ENCODE measurements at places on chromosomes 2 and 18.
A peak's percentile ranks its signal among the peaks of the same experiment; 100 is the strongest.

GRCh38 chr2:105328281-105329196, 996 bp downstream of the TGFBRAP1 start:
- peak; percentile 56 for DNase-seq

DNA sequence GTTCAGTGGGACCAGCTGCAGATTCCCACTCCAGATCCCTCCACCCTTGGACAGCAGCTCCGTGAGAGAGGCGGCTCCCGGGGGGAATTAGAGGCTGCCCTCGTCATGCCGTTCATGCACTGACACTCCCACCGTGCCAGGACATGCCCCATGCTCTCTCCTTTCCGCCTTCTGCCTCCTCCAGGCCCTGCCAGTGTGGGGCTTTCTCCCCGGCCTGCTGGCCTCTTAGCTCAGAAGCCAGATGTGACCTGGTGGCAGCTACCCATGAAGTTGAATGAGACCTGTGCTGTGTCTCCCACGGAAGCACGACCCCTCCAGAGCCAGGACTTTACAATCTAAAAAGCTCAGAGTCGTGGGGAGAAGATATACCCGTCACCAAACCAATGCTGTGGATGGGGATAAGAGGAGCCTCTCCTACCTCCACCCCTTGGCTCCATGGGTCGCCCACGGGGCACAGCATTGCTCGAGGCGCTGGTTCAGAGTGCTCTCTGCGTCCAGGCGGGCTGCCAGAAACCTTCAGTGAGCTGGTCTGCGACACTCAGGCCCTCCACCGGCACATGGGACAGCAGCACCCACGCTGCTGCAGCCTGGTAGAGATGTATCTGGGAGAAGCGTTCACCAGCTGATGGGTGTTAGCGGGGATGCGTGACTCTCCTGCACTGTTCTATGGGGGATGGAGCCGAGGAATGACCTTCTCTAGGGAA, 111.0 kb upstream of the GPC1 start:
- DNase-seq: no peak

- no peak for DNase-seq
Measured at GRCh38 chr2:45303417-45304202, 294.4 kb upstream of the SIX2 start.

GRCh38 chr2:98778151-98778550, 47.2 kb upstream of the MGAT4A start:
- no peak for DNase-seq

- no peak for DNase-seq
Measured at GRCh38 chr2:15732341-15733077, 140.8 kb downstream of the DDX1 start.

GRCh38 chr2:105896765-105897163, 152.1 kb downstream of the NCK2 start:
- DNase-seq: no peak

- DNase-seq: no peak
Measured at GRCh38 chr2:15634846-15635490, 43.3 kb downstream of the DDX1 start.

DNA sequence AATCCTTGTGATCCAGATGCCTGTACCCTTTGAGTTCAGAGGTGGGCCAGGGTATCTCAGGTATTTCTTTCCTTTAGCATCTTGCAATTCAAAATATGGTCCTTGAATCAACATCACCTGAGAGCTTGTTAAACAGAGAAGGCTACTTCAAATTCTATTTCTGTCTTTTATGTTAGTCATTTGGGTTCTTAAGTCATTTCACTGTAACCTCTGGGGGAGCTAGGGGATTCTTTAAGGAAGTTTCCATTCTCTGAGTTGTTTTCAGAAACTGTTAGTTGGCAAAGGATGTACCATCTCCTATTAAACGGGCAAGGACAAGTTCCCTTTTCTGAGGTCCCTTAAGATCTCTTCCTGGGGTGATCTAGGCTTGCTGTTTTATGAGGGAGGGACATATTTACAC, 16.6 kb downstream of the CFLAR start:
- no peak for DNase-seq

DNA sequence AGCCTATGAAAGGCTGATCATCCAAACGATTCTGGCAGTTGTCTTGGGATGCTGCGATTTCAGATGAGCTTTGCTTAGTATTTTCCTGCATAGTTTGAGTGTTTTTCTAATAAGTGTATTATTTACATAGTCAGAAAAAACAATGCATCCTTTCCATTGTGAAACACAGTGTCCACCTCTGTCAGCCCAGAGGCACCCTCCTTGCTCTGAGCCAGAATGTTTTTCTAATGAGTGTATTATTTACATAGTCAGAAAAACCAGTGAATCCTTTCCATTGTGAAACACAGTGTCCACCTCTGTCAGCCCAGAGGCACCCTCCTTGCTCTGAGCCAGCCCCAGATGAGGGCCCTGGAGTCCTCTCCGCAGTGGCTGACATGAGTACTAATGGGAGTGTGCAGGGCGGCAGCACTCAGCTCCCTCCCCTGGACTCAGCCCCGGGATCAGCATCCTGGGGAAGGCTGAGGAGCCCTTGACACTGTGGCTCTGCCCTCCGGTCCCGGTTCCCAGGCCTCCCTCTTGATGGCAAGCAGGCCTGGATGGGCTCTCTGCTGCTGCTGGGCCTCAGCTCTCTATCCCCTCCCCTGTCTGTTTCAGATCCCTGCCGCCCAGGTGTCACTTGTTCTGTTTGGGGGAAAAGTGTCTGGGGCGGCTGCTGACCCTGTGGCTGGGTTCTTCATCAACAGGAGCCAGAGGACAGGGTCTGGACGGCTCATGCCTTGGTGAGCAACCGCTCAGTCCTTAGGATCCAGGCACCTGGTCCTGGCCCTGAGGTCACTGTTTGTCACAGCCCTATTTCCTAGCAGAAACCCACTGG, 5.9 kb downstream of the MFSD2B start:
- DNase-seq: no peak

GRCh38 chr18:8300751-8301410, 308.4 kb upstream of the RAB12 start:
- DNase-seq: no peak

DNA sequence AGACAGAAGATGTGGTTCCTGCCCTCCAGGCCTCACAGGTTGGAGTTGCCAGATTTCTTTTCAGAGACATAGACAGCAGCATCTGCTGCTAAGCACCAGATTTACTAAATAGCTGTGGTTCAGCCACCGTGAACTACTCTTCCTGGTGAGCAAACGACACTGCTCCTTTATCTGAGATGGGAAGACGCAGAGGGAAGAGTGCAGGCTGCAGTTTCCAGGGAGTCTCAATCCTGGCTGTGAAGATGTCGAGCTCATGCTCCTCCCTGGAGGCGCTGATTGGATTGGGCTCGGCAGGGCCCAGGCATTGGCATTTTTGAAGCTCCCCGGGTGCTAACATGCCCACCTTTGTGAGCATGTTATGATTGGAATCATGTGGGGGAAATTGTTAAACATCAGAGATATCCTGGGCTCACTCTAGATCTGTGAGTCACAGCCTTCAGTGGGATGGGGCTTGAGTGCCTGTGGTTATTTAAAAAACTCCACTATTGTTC, 314.8 kb downstream of the TSN start:
- DNase-seq: no peak

DNA sequence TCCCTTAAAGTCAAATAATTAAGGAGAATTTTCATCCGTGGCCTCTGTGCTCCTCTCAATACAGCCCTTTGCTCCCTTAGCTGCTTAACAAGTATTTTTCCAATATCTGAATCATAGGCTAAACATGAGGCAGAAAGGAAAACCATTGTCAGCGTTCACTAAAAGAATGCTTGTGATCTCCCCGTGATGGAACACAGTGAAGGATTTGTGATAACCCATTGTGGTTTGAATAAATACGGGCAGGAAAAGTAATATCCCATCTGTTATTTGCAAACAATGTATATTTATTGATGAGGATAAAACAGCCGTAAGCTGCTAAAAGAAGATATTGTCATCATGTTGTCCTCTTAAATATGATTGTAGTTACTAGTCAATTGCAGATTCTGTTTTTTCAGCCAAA, 258.1 kb downstream of the NAPG start:
- no peak for DNase-seq

GRCh38 chr2:100494712-100495111, 24.4 kb downstream of the NMS start:
- no peak for DNase-seq

- no peak for DNase-seq
Measured at GRCh38 chr2:142180820-142181533, 50.2 kb upstream of the LRP1B start.

DNA sequence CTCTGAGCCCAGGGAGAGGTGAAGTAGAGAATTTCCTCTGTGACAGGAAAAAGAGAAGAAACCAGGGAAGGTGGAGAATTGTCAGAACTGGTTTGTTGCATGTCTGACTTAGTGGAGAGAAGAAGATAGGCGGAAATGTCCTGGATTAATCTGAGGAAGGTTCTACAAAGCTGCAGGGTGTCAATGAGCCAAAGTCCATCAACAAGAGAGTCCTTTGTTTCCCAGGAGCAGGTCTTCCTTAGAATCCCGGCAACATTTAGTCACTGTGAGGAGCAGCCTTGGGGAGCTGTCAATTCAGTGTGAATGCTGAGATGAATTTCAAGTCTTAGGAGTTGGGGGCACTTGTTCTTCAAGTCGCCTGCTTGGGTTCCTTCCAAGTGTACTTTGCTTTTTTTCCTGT, 88.4 kb upstream of the CELF4 start:
- DNase-seq: no peak

DNA sequence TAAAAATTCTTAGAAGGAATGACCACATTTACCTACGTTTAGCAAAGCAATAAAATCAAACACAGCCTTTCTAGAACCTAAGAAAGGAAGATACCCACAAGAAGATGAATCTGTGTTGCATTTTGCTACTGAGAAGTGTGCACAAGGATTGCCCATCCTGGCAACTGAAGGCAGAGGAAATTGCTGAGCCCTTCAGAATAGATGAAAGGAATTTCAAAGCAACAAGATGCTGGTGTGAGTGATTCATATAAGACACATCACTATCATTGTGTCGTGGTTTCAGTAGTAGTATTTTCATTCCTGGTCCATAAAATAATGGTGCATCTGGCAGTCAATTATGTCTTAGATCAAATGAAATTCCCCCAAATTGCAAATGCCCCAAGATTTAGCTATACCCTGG, 48.4 kb upstream of the ANKRD44 start:
- DNase-seq: no peak

GRCh38 chr2:96963316-96963715, 23.1 kb downstream of the FAM178B start:
- DNase-seq: no peak

- DNase-seq: no peak
Measured at GRCh38 chr2:122390406-122390805, 635.0 kb downstream of the TSN start.

DNA sequence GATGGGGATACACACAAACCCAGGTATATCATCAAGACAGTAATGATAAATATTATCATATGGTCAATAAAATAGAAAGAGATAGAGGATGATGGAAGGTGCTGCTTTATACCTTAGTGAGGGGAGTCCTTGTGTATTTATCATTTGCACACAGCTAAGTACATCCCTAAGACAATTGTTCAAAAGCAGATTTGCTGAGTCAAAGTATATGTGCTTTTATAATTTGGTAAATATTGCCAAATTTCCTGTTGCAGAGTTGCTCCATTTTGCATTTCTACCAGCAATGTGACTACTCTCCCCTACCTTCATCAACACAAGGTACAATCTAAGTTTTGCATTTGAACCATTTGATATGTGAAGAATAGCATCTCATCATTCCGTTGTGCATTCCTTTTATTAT, 22.6 kb upstream of the PLEK start:
- DNase-seq: no peak

GRCh38 chr2:158102446-158102845, 770 bp downstream of the UPP2 start:
- DNase-seq: no peak
